ENCODE measurements at places on chromosomes 12 and 14.

- no peak for DNase-seq
Observed at GRCh38 chr12:57770734-57771133, 1.2 kb downstream of the METTL1 start.

GRCh38 chr12:56840922-56841321 is 77.8 kb downstream of the HSD17B6 start:
- DNase-seq: no peak

- DNase-seq: no peak
Observed at GRCh38 chr12:112380663-112381405, 1.4 kb downstream of the HECTD4 start.

GRCh38 chr12:24705741-24706358 is 243.1 kb downstream of the BCAT1 start:
- no peak for DNase-seq

Data from cortex of kidney (tissue), 1 donor.